ENCODE measurements at places on chromosomes 2 and 18.

DNA sequence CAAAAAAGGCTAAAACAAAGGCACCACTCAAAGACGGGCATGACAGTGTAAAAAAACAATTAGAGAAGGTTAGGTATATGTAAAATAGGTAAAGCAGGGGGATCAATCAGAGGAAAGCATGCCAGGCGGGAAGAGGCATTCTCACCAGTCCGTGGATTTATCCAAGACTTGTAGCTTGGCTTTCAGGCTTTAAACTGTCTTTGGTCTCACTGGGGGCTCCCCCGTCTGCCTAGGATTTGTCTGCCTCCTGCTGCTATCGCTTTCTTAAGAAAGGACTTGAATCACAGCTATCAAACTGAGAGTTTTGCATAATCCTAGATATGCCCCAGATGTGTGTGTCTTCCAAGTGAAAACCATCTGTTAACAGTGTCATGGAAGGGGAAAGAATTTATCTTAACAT, 11.1 kb upstream of the GORASP2 start:
- no peak overlapping the region for H3K4me3 ChIP-seq
- no peak overlapping the region for H3K27ac ChIP-seq
- no peaks in the 10 kb centered on the region for H3K4me1 ChIP-seq
- H3K36me3 ChIP-seq, result no peaks in the 10 kb centered on the region

GRCh38 chr2:3126911-3127621, 250.6 kb downstream of the EIPR1 start:
- no peak overlapping the region for H3K4me3 ChIP-seq
- no peak for DNase-seq
- H3K27ac ChIP-seq, result no peak overlapping the region
- H3K4me1 ChIP-seq, result no peaks in the 10 kb centered on the region
- H3K36me3 ChIP-seq, result no peaks in the 10 kb centered on the region
- no peaks in the 10 kb centered on the region for H3K27me3 ChIP-seq

DNA sequence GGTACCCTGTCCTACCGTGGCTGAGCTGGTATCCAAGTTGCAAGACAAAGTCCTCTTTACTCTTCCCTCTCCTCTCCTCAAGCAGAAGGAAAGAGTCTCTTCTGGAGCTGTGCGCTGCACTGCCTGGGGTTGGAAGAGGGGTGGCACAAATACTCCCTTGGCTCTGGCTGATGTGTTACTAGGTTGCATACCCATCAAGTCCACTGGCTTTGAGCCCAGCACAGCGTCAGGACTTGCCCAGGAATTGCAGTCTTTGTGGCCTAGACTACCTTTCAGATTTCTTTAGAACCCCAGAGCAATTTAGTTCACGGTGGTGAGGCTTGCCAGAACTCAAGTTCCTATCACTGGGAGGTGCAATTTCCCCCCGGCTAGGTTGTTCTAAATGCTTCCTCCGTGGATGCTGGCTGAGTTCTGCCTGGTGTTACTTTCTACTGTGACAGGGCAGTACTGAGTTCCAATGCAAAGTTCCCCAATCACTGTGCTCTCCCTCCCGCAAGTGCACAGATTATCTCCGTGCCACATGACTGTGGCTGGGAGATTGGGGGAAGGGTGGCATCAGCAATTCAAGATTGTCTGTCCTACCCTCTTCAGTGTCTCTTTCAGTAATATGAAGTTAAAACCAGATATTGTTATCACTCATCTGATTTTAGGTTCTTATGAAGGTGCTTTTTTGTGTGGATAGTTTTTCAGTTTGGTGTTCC, 13.4 kb downstream of the MYO3B start:
- H3K36me3 ChIP-seq, result no peaks in the 10 kb centered on the region
- no peak for DNase-seq
- H3K4me3 ChIP-seq, result no peak overlapping the region
- H3K27ac ChIP-seq, result no peak overlapping the region
- H3K27me3 ChIP-seq, result no peaks in the 10 kb centered on the region

DNA sequence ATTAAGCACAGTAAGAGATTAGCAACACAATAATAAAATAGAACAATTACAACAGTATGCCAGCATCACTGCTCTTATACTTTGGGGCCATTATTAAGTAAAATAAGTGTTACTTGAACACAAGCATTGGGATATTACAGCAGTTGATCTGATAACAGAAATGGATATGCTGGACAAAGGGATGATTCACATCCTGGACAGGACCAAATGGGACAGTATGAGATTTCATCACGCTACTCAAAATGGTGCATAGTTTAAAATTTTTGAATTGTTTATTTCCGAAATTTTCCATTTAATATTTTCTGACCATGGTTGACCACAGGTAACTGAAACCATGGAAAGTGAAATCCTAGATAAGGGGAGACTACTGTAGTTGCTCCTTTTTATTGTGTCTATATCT, 138.2 kb downstream of the UBR3 start:
- no peak overlapping the region for H3K27ac ChIP-seq
- no peak overlapping the region for H3K4me3 ChIP-seq
- no peaks in the 10 kb centered on the region for H3K4me1 ChIP-seq

DNA sequence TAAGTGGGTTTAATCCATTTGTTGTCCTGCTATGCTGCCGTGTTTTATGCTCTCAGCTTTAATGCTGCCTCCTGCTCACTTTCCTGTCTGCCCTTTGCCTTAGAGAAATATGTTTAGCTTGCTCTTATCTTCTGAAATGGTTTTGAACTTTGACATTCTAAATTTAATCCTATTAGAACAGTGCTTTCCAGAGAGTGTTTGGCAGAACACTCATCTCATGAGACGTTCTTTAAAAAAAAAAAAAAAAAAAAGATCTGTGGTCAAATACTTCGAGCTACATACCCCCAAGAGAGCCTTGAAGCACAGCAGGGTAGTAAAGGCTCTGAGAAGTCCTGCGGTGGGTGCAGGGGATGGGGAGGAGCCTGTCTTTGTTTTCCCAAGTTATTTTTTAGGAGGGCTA, 161.3 kb downstream of the SPP2 start:
- H3K4me1 ChIP-seq, result no peaks in the 10 kb centered on the region
- DNase-seq, result no peak
- H3K4me3 ChIP-seq, result no peak overlapping the region
- no peak overlapping the region for H3K27ac ChIP-seq
- H3K27me3 ChIP-seq, result no peaks in the 10 kb centered on the region

GRCh38 chr2:60070736-60071489, 482.5 kb downstream of the BCL11A start:
- no peak overlapping the region for H3K4me3 ChIP-seq
- no peak for DNase-seq
- no peak overlapping the region for H3K27ac ChIP-seq
- no peaks in the 10 kb centered on the region for H3K36me3 ChIP-seq
- no peaks in the 10 kb centered on the region for H3K27me3 ChIP-seq

DNA sequence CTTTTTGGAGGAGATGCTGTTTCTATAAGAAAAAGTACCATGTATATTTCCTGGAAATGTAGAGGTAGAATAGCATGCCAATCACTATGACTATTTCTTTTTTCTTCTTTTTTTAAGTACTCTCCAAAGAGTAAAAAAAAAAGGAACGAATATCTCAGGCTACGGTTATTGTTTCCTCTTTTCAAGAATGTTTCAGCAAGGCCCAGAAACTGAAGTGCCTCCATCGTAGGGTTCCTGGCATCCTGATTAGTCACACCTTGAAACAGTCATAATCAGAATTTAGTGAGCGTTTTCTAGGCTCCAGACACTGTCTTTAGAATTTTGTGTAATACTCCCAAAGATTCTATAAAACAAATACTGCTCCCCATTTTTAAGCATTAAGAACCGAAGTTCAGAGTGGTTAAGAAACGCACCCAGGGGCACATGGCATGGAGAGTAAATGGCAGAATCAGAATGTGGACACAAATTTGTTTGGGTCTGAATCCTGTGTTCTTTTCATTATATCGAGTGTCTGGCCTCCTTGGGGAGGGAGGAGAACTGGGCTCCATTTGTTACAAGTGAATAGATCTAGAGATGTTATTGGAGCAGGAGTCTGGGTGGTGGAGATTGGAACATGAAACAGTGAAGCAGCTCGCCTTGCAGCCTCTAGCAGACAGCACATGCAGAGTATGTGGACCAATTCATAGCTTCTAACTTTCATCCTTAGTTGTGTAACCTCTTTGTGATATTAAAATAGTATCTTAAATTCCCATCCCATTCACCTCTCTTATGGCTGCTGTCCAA, 26.7 kb downstream of the ZEB2 start:
- H3K27me3 ChIP-seq, result no peaks in the 10 kb centered on the region
- H3K27ac ChIP-seq, result no peak overlapping the region
- no peak overlapping the region for H3K4me3 ChIP-seq

- DNase-seq, result no peak
- H3K36me3 ChIP-seq, result no peaks in the 10 kb centered on the region
- H3K4me1 ChIP-seq, result no peaks in the 10 kb centered on the region
- H3K27me3 ChIP-seq, result no peaks in the 10 kb centered on the region
These were observed 14.8 kb downstream of the B4GALT6 start for GRCh38 chr18:31669541-31669940.

- no peak for DNase-seq
- no peaks in the 10 kb centered on the region for H3K36me3 ChIP-seq
- H3K27ac ChIP-seq, result no peak overlapping the region
- no peaks in the 10 kb centered on the region for H3K4me1 ChIP-seq
- no peaks in the 10 kb centered on the region for H3K27me3 ChIP-seq
These were observed 106.3 kb upstream of the B3GNT2 start for GRCh38 chr2:62089658-62090057.

DNA sequence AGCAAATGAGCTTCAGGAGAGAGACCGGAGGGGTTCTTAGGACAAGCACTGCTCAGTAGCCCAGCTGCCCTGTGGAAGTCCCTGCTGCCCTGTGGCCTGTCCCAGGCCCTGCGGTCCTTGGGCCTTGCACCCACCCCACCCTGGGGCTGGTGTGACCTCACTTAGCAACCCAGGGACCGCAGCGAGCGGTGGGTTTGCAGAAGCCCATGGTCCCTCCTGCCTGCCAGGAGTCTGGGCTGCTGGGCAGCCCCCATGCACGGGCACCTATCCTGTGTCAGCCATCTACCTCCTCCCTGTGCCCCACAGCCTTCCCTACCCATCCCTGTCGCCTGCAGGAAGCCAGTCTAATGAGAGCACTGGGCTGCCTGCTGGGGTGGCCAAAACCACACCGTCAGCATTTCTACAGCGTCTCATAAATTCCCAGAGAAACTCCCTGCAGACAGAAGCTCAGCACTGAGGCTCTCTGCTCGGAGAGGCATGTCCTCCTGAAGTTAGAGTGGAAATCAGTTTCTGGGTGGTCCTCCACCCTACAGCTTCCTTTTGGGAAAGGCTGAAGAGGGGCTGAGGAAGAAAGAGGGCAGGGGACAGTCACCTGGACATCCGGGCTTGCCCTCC, 231.1 kb upstream of the HS6ST1 start:
- H3K4me3 ChIP-seq, result no peak overlapping the region
- H3K27ac ChIP-seq, result no peak overlapping the region
- no peaks in the 10 kb centered on the region for H3K36me3 ChIP-seq
- H3K27me3 ChIP-seq, result no peaks in the 10 kb centered on the region
- no peaks in the 10 kb centered on the region for H3K4me1 ChIP-seq

DNA sequence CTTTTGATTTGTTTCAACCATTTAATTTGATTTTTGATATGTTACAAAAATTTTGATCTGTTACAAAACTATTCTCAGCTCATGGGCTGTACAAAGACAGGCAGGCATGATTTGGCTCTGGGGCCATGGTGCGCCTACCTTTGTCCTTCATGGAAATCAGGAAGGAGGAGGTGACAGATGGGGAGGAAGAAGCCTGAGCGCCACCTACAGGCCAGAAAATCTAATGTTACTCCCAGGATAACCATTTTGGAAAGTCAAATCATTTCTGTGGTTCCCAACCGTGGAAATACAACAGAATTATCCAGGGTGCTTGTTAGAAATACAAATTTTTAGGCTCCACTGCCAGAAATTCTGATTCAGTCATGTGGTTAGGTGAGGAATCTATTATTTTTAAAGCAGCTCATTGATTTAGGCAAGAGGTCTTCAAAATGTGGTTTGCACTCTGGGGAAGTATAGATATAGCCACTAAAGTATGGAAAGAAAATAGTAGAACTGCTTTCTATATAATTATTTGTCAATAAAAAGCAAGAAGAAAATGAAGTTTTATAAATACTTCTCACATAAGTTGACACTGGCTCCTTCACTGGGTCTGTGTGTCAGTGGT, 93.9 kb downstream of the EVA1A start:
- no peaks in the 10 kb centered on the region for H3K36me3 ChIP-seq
- no peak overlapping the region for H3K4me3 ChIP-seq
- no peak for DNase-seq
- no peaks in the 10 kb centered on the region for H3K4me1 ChIP-seq
- H3K27ac ChIP-seq, result no peak overlapping the region

- no peaks in the 10 kb centered on the region for H3K27me3 ChIP-seq
- peak within 1 kb of the TSS; percentile 22 for H3K4me3 ChIP-seq
- peaks cover 3% of the 10 kb centered on the region for H3K4me1 ChIP-seq
- no peak for DNase-seq
These were observed at the start of gene MFSD2B for GRCh38 chr2:24009680-24010476. TSS of gene MFSD2B (plus strand) at chr2:24010085. CDS start at chr2:24010097, 12 bp downstream.

DNA sequence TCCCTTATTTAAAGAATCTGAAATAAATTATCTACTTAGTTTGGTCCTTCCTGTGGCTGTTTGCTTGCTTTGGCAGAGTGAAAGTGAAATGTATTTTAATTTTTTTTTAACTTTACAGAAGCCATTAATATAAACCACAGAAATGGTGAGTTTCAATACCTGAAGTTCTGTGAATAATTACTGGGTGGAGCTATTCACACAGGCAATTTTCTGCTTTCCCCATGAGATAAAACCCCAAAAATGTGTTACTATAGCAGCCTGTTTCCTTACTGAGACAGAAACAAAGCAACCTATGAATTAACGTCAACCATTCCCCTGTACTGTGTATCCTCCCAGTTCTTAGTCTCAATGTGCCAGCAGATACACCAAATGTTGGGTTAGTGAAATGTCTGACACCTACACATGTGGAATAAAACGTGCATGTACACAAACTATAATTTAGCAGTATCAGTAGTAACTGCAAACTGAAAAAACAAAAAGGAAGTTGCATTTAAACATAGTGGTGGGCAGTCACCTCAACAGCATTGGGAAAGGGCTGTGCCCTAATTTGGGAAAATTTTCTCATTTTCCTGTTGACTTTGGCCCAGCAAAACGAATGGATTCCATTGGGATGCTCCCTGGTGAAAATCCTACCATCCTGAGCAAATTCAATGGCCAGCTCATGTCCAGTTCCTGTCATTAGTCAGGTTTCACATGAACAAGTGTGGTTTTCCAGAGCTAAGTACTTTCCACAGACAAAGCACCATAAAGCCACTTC, 73.1 kb upstream of the RMDN2 start:
- DNase-seq, result no peak
- H3K27me3 ChIP-seq, result no peaks in the 10 kb centered on the region
- H3K4me3 ChIP-seq, result no peak overlapping the region
- no peaks in the 10 kb centered on the region for H3K36me3 ChIP-seq

DNA sequence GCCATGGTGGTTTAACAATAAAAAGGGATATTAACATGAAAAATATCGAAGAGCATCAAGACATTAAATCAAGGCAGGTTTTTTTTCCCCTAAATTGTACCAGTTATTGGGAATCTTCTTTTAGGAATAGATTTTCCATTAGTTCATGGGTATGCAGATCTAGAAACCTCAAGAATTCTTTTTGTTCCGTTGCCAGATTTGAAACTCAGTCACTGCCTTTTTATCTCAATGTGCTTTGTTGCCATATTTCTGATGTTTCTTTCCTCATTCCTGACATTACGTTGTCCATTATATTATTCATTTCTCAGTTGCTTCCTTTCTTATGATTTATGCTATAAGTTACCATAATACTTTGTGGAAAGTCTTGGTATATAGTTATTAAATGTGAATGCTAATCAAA, 162.2 kb downstream of the CD226 start:
- no peaks in the 10 kb centered on the region for H3K27me3 ChIP-seq
- no peaks in the 10 kb centered on the region for H3K4me1 ChIP-seq
- no peak overlapping the region for H3K4me3 ChIP-seq
- H3K36me3 ChIP-seq, result no peaks in the 10 kb centered on the region
- no peak for DNase-seq

Measured in Peyer's patch (tissue), 4 donors.